Retina (tissue), 1 donor: ENCODE measurements at places on chromosomes 12 and 14.
A peak's percentile ranks its signal among the peaks of the same experiment; 100 is the strongest.

DNA sequence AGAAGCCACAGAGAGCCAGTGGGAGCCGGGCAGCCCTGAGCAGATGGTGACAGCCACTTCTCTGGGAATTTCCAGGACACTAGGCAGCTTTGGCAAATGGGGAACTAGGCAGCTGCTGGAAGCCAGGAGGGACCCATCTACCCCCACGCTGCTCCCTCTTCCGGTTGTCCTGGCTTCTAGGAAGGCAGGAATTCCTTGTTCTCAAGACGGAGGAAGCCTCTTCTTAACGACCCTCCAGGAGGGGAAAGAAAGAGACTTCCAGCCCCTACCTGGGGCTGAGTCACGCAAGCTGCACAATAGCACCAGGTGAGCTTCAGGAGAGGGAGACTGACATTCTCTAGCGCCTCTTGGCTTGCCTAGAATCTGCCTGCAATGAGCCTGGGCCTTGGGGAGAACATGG, 141.5 kb downstream of the ANO2 start:
- DNase-seq = no peak

GRCh38 chr12:57474430-57474829, 5.2 kb downstream of the ARHGAP9 start:
- DNase-seq = no peak

DNA sequence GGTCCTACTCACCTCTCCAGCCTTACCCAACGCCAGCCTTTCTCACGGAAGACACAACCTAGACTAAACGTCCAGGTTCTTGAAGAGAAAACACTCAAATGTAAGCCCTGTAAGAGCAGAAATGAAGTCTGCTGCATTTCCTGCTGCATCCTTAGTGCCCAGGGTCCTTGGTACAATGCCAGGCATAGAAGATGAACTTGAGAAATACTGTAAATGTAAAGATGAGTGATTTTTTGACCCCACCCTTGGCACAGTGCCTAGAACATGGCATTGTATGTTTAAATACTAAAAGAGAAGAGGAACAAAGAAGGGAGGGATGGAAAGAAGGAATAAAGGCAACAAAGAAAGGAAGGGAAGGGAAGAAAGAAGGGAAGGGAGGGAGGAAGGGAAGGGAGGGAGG, 514.6 kb downstream of the MED13L start:
- DNase-seq = no peak

DNA sequence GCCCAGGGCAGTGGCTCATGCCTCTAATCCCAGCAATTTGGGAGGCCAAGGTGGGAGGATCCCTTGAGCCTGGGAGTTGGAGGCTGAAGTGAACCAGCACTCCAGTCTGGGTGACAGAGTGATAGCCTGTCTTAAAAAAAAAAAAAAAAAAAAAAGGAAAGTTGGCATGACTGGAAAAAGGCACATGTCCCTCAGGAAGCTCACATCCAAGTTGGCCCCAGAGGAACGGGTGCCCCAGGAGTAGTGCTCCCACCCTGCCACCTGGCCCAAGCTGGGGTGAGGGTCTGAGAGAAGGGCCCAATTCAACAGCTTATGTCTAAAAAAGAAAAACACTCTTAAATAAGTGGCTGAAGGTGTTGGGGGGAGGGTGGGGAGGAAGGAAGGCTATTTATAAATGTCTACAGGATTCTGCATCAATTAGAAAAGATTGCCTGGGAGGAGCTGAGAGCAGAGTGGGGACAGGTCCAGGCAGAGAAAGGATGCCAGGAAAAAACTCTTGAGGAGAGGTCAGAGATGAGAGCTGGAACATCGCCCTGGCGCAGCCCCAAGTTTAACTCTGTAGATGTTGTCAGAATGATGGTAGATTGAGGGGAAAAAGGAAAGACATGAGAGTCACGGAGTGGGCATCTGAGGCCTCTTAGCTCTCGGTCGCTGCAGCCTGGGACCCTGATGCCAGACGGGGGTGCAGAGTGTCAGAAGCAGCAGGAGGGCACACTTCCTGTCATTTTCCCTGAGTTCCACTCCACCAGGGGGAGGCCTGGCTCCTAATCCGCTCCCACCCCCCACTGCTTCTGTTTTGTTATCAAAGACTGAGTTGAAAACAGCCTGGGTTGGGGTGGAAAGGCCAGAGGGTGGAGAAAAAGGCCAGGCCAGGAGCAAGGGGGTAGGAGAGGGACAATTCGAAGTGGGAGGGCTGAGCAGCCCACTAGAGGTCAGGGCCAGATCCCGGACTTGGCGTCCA, 7.3 kb downstream of the SPRYD3 start:
- peak; percentile 14 for DNase-seq

DNA sequence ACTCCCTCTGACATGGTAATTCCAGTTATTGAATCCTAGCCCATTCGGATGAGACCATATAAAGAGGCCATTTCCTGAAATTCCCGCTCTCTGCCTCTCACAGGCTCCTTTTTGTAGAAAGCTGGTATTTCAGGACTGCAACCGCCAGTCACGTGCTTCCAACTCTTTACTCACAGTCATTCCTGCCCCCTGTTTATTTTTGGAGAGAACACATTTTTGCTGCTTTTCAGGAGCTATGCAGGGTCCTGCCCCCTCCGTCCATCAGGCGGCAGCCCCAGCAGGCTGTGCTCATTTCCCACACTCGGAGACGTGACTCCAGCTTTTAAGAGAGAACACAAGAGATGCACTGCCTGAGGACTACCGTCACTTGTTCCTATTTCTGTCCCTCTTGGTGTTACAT, 26.8 kb downstream of the IFT43 start:
- DNase-seq = no peak

- DNase-seq = no peak
Measured at GRCh38 chr12:30968211-30968610, 41.7 kb downstream of the TSPAN11 start.

DNA sequence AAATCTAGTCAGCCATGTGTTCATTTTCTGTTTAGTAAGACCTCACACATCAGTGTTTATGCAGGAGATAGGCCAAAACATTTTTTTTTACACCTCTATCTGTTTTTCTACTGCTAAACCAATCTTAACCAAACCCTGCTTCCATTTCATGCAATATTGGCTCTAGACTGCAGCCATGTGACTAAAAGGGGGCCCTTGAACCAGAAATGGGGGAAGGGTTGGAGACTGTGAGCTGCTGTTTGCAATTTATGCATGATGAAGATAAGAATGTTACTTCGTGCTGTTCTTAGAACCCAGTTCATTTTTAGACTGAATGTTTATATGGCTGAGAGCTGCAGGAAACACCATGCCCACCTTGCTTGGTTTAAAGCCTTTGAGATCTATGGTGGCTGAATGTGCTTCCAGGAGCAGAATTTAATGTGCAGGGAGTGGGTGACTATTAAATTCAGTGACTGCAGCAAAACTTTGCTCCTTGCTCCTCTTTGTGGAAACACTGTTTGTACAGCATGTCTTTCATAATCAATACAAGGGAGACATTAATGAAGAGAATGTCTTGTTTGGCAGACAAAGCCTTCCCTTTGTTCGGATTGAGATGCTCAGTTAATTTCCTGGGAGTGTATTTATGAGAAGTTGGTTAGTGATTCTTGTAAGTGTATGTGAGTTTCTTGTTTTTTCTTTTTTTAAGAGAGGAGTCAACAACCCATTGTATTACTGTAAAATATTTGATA, 53.6 kb downstream of the CHST11 start:
- peak; percentile 31 for DNase-seq

DNA sequence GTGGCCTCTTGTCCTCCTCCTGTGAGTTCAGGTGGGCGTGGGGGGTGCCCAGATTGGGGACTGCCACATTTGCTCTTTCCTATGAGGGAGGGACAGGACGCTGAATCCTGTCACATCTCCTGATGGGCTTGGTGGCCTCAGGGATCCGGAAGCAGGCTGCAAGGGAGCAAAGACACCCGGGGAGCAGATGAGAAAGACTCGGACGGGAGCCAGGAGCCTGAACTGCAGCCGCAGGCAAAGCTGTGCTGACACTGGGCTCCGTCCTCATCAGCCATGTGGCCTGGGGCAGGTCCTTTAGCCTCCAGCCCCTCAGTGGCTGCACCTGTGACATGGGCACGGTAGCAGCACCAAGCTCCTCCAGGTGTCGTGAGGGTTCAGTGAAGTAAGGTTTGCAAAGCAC, 40.8 kb upstream of the RFLNA start:
- DNase-seq = no peak

DNA sequence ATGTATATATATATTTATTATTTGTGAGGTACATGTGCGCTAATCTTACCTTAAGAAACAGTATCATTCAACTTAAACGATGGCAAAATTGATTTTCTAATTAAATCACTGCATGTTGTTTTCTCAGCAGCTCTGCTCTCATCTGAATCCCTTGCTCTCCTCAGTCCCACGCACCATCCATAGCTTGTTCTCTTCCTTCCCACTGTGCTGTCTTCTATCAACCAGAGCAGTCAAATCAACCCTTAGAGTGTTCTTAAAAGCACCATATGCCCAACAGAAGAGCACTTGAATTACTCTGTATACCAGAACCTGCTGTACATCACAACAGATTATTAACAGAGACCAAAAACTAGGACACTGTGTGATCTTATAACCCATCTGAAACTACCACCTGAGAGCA, 209.4 kb upstream of the G2E3 start:
- no peak for DNase-seq

GRCh38 chr14:74015963-74016362, 3.1 kb downstream of the ENTPD5 start:
- DNase-seq = no peak

- no peak for DNase-seq
Measured at GRCh38 chr14:55136885-55137786, 8.1 kb downstream of the LGALS3 start.

DNA sequence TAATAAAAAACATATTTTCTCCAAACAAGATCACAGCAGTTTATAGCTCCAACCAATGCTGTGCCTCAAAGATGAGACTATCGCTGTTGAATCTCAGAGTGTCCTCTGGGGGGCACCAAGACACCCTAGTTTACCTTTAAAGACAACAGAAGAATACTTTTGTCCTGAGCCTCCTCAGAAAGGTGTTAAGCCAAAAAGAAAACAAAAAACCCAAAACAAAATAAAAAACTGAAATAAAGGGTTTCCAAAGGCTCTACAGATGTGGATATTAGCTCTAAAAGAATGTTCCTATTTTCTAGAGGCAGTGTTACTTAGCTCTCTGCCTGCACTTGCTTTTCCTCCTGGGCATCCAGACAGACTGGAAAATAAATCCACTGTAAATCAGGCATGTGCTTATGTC, 86.9 kb upstream of the TTC7B start:
- DNase-seq = peak; percentile 57

DNA sequence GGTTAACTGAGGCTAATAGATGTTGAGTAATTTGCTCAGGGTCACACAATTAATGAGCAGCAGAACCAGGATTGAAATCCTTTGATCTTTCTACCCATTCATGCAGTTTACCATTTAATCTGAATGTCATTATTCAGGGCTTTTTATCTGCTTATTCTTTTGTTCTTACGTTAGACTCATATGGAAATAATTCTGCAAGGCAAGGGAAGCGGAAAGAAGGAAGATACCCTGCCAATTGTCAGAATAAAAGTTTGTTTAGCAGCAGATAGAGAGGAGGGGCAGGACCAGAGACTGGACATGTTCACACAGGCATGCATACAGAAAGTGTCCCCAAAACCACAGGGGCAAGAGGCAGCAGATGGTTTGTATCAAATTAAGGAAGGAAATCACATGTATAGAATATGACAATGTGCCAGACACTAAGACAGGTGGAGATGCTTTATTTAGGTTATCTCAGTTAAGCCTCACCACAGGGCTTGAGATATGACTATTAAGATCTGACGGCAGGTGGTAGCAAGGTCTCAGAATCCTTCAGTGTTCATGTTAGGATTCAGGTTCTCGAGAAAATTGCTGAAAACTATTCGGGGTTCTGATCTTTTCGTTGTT, 29.8 kb downstream of the BRMS1L start:
- peak; percentile 44 for DNase-seq

- no peak for DNase-seq
Measured at GRCh38 chr12:32615441-32615840, 63.7 kb upstream of the DNM1L start.

GRCh38 chr14:85607651-85608081, 77.7 kb downstream of the FLRT2 start:
- DNase-seq = no peak

GRCh38 chr14:24207625-24208024, 2.1 kb downstream of the TSSK4 start:
- DNase-seq = no peak

- DNase-seq = no peak
Measured at GRCh38 chr14:68972507-68973218, 6.4 kb downstream of the ACTN1 start.

DNA sequence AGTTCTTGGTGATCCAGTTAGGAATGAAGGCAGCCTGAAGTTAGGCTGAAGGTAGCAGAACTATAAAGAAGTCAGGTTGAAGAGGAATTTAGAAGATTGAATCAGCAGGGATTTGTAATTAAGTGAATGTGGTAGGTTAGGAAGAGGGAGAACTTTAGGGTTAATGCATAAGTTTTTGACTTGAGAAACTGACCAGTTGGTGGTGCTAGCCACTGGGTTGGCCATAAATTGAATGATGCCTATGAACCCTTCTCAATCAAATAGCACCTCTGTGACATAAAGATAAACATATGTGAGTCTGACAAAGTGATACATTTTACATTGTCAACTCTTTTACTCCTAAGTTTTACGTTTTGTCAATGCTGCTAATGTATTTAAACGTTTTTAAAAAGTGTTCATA, 290.6 kb upstream of the NAV3 start:
- DNase-seq = no peak

DNA sequence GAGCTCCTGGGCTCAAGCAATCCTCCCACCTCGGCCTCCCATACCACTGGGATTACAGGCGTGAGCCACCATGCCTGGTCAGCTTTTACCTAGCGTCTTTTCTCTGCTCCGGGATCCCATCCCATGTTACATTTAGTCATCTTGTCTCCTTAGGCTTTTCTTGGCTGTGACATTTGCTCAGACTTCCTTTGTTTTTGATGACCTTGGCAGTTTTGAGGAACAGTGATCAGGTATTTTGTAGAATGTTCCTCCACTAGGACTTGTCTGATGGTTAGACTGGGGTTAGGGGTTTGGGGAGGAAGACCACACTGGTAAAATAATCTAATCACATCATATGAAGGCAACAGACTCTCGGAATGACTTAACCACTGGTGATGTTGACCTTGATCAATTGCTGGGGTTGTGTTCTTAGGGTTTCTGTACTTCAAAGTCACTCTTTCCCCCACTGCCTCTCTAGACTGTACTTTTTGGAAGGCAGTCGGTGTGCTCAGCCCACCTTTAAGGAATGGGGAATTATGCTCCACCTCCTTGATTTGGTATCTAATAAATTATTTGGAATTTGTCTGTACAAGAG, 48.4 kb downstream of the RIN3 start:
- no peak for DNase-seq

GRCh38 chr12:40559865-40560264, 132.4 kb upstream of the CNTN1 start:
- no peak for DNase-seq

GRCh38 chr12:79288911-79289310, 401.9 kb downstream of the PAWR start:
- DNase-seq = no peak
